ENCODE measurements at places on chromosomes 7 and 10.

GRCh38 chr7:128219636-128220035 is 21.4 kb upstream of the LEP start:
- no peak for DNase-seq

- no peak for DNase-seq
Measured at GRCh38 chr7:108824840-108825580, 255.3 kb downstream of the DNAJB9 start.

DNA sequence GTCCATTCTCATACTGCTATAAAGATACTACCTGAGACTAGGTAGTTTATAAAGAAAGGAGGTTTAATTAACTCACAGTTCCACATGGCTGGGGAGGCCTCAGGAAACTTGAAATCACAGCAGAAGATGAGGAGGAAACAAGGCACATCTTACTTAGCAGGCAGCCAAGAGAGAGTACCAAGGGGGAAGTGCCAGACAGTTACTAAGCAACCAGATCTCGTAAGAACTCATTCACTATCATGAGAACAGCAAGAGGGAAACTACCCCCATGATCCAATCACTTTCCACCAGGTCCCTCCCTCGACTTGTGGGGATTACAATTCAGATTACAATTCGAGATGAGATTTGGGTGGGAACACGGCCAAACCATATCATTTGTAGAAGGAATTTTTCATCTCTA is 36.3 kb downstream of the NHLRC2 start:
- no peak for DNase-seq

DNA sequence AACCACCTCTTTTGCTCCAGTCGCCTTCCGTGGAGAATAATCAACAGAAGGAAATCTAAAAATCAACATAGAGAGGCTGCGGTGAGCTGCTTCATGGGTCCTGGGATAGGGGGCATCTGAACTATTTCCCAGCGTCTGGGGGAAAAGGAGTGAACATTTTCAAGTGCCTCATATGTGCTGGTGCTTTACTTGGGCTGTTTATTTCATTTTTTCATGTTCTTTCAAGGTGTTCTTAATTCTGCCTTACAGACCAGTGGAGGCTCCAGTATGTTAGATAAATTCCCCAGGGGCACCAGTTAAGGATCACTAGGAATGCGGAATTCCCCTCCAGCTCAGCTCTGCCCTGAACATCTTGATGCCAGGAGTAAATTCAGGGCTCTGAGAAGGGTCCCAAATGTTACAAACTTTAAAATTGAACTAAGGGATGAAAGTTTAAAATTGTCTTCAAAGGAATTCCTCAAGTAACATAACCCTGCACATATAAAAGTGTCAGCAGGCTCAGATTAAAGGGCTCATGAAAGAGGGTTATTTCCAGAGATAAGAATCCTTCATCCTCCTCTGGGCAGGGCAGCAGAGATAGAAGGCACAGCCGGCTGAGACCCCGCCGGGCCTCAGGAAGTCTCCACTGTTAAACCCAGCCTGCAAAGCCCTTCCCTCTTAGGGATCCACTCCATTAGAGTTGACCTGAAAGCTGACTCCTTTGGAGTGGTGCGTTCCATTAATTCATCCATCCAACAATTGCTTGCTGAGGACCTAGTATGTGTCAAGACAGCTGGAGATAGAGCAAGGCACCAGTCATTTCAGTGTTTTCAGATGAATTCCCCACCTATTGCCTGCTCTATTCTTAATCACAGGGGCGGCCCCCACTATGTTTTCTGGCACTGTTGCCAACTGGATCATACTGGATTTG is 345.8 kb downstream of the KCNMA1 start:
- no peak for DNase-seq

GRCh38 chr7:128104108-128104742 is 73.0 kb upstream of the LRRC4 start:
- DNase-seq, result peak; percentile 40

DNA sequence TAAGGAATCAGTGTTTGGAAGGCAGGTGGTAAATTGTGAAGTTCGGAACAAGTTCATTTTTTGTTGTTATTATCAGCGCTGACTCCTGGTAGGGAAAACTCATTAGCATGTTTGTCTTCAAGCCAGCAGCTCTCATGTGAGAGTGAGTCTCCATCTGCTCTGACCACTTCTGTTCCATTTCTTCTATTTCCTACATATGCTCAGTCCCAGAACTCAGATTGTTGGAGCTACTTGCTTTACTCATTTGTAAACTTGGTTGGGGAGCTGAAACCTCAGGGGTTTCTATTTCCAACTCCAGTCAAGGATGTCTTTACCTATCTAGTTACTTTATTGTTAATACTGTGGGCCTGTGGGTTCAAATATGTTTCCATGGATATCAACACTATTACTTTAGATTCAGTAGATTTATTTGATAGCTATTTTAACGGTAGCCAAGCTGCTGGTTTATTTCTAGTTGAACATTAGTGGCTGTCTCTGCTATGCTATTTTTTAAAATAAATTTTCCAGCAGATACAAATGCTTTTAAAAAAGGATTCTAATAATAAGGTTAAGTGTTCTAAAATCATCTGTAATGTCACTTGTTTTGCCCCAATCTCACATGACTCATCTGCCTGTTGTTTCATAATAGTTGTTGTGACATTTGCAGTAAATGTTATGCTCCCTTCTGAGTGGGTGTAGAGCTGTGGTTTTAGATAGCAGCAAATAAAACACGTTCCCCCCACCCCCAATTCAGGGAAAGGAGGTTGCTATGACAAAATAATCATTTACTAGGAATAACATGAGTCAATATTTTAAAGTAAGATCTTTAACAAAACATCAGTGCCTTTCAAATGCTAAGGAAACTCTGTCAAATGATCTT is 143.3 kb downstream of the HDAC9 start:
- DNase-seq, result peak; percentile 31

- no peak for DNase-seq
Measured at GRCh38 chr10:129533281-129533680, 66.2 kb downstream of the MGMT start.

- DNase-seq, result no peak
Measured at GRCh38 chr7:122383934-122384333, 79.4 kb upstream of the FEZF1 start.

GRCh38 chr10:114315566-114316420 is 76.7 kb downstream of the VWA2 start:
- DNase-seq, result no peak

GRCh38 chr10:119415121-119415520 is 127.4 kb downstream of the RGS10 start:
- DNase-seq, result no peak

GRCh38 chr10:14077430-14077829 is 253.3 kb downstream of the FRMD4A start:
- DNase-seq, result no peak

DNA sequence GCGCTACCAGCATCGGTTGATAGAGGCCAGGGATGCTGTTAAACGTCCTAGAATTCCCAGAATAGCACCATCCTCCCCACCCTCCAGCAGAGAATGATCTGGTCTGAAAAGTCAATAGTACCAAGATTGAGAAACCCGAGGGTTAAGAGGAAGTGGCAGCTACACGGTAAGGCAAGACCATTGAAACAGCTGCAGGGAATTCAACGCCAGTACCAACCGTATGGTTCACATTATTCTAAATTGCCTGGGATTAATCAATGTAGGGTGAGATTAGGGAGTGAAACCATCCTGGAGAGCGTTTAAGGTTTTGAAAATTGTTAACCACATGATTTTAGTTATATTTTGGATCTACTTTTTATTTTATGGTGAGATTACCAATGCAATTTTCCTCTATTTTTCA is 352.2 kb downstream of the PRPF18 start:
- DNase-seq, result no peak

DNA sequence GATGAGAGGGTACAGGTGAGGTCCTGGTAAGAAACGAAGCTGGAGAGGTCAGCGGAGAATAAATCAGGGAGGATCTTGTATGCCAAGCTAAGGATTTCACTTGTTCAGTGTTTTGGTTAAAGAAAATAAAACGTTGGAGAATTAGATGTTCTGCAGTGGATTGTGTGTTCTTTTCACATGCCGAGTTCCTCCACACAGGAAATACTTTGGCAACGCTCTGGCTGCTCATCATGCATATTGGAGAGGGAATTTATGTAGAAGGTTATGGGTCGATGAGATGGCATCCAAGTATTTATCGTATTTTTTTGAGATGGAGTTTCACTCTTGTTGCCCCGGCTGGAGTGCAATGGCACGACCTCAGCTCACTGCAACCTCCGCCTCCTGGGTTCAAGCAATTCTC is 11.0 kb downstream of the RPS24 start:
- no peak for DNase-seq

DNA sequence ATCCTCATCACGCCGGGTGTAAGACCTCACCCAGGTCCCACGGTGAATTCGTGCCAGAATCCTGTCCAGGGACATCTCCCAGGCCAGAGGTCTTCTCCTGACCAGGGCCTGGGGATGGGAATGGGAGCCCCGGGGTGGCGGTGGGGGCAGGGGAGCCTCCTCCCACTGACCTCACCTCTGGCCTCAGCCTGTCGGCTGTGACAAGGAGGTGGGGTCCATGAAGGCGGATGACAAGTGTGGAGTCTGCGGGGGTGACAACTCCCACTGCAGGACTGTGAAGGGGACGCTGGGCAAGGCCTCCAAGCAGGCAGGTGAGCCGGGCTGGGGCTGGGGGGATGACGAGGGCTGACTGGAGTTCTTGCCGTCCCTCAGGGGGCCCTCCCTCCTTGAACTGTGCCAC is 41.3 kb downstream of the TBATA start:
- no peak for DNase-seq

DNA sequence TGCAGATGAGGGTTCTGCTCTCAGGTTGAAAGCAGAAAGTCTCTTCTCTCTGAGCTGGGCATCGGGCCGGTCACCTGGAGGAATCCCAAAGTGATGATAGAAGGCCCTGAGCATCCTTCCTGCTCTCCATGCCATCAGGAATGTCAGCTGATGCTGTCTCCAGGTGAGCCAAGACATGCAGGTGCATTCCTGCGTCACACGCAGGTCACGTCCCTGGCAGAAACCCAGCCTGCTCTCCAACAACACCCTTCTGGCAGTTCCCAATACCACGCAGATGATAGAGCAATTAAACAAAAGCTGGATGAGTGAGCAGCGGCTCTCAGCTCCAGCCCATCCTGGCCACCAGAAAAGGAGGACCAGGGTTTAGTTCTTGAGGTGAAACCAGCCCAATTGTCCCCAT is 6.9 kb upstream of the WIPI2 start:
- DNase-seq, result no peak

- DNase-seq, result no peak
Measured at GRCh38 chr10:104880624-104881398, 239.7 kb downstream of the SORCS3 start.

DNA sequence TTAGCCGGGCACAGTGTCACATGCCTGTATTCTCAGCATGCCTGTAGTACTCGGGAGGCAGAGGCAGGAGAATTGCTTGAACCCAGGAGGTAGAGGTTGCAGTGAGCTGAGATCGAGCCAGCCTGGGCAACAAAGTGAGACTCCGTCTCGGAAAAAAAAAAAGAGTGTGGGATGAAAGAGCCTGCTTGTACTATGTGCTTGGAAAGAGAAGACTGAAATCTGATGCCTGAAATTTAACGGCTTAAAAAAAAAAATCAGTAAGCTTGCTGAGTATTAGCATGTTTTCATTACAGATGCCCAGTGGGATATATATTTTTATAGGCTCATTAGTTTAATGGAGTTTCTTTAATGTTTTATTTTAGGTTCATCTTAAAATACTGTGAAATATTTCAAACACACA is 4.2 kb downstream of the NT5C2 start:
- DNase-seq, result no peak

- peak; percentile 52 for DNase-seq
Measured at GRCh38 chr10:110803830-110804338, 67.8 kb upstream of the PDCD4 start.

- no peak for DNase-seq
Measured at GRCh38 chr7:136045181-136045580, 68.0 kb upstream of the MTPN start.

DNA sequence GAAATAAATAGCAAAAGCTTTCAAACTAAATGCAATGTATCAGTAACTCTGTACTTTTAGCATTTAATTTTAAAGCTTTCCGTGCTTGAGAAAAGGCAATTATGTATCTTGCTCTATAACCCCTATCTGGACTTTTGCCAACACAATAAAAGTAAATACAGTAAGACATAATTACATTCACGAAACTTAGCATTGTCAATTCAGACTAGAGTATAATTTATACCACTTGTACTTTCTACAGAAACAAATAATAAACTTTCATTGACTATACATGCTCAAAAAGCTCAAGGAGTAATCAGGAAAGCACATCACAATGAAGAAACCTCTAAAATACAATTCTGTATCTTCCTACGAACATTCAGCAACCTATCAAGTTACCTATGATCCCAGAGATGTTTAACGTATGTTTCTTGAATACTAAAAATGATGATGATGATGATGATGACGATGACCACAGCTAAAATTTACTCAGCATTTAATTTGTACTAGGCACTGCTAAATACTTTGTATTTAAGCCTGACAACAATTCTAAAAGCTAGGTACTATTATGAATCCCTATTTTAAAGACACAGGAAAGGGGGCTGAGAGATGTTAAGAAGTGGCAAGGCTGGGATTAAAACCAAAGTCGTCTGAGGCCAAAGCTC is 44.9 kb downstream of the MINDY3 start:
- DNase-seq, result no peak
